Activated T-cell treated with anti-CD3 and anti-CD28 coated beads for 4 hours (primary cell): ENCODE measurements at places on chromosomes 2 and 18.
A peak's percentile ranks its signal among the peaks of the same experiment; 100 is the strongest.

- DNase-seq, result no peak
Observed at GRCh38 chr2:105771836-105772235, 27.1 kb downstream of the NCK2 start.

DNA sequence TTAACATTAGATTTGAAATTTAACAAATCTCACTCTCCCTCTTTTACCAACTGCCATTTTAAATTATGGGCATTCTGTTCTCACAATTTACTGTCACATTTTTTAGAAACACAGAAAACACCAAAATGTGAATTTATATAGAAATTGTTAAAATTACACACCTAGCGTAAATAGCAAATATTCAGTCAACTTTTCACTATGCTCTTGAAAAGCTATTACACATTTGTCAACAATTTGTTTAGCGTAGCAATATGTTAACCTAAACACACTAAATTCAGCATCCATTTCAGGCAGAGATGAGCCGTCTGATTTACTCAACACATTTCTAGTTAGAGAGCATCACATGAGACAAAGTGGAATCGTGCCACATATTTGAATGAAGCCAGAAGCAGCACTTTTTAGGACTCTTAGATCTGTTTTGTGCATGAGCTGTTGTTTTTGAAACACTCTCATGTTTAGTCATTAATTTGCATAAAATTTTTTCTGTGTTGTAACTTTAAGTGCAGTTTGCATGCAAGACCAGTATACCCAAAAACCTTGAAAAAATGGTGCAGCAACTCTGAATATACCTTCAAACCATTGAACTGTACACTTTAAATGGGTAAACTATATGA, 8.2 kb downstream of the TTC32 start:
- no peak for DNase-seq

GRCh38 chr2:77185052-77185451, 337.1 kb downstream of the LRRTM4 start:
- DNase-seq, result no peak

DNA sequence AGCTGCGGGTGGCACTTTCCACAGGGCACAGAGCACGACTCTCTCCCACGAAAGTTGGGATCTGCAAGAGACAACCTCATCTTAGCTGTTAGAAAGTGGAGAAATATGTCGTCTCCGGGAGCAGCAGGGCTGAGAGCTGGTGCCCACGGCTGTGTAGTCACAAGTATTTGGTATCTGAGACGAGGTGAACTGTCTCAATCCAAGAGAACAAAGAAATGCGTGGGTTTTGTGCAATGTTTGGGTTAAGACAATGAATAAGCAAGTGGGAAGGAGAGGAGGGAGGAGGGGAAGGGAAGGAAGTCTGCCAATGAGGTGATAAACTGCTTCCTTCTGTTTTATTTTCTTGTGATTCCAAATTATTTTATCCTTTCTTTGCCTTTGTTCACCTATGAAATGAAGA, 18.0 kb downstream of the DYTN start:
- no peak for DNase-seq

DNA sequence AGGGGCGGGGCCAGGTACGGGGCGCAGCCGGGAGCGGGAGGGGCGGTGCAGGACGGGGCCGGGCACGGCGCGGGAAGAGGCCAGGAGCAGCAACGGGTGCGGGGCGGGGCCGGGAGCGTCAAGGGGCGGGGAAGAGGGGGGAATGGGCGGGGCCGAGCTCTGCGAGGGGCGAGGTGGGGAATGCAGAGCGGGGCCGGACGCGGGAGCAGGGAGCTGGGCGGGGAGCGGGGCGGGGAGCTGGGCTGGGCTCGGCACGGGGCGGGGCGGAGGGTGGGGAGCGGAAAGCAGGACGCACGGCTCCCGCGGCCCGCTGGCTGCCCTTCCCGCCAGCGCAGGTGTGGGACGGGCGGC, at the start of gene IMPA2:
TSS of gene IMPA2 (plus strand) at position 316 of the 351 bp plus-strand sequence. CDS start 163 bp downstream, outside the sequence.
- DNase-seq, result no peak

DNA sequence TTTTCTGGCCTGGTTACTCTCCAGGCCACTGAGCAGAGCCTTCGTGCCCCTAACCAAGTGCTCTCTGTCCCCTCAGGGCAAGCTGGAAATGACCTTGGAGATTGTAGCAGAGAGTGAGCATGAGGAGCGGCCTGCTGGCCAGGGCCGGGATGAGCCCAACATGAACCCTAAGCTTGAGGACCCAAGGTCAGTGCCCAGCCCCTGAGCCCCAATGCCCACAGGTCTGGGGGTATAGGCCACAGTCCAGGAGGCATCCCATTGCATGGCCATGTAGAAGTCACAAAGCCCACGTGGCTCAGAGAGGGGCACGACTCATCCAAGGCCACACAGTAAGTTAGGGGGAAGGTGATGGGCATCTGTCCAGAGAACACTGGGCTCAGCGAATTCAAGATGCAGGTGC, 227.6 kb downstream of the DYSF start:
- DNase-seq, result no peak

- no peak for DNase-seq
Observed at GRCh38 chr2:222837643-222838056, 23.2 kb upstream of the ACSL3 start.

DNA sequence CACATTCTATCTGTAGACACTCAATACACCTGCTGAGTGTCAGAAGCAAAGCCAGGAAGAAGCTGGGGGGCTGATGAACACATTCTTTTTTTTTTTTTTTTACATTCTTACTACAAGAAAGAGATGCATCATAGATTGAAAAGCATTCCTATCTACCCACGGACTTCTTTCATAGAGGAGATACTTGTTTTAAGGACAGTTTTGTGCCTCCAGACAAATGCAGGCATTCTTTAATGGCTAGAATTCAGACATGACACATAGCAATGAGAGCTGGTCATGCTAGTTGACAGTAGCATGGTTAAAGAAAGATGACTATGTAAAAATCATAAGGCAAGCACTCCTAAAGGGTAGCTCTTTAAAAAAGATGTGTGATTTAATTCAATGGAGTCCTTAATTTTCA, 110.2 kb downstream of the EPHA4 start:
- no peak for DNase-seq

- DNase-seq, result no peak
Observed at GRCh38 chr2:237045449-237045848, 40.2 kb upstream of the COPS8 start.

- no peak for DNase-seq
Observed at GRCh38 chr2:110858993-110859701, 126.8 kb downstream of the ACOXL start.

DNA sequence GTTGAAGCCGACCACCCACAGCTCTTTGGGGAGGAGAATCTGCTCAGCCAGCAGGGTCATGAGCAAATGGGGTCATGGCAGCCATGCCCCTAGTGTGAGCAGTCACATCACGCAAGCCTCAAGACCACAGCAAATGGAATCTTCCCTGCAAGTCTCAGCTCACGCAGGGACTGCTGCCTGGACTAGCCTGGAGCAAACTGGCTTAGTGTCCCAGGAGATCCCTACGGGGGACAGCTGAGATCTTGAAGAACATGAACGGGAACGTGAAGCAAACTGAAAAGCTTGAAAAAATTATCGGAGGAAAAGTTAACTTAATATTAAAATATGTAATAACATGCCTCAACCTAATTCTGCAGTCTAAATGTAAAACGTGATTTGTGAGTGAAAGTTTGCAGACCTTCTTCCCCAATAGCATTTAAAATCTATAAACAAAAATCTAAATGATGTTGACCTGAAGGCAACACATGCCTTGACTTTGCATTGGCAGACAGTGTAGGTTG, 118.4 kb downstream of the FAM124B start:
- no peak for DNase-seq

DNA sequence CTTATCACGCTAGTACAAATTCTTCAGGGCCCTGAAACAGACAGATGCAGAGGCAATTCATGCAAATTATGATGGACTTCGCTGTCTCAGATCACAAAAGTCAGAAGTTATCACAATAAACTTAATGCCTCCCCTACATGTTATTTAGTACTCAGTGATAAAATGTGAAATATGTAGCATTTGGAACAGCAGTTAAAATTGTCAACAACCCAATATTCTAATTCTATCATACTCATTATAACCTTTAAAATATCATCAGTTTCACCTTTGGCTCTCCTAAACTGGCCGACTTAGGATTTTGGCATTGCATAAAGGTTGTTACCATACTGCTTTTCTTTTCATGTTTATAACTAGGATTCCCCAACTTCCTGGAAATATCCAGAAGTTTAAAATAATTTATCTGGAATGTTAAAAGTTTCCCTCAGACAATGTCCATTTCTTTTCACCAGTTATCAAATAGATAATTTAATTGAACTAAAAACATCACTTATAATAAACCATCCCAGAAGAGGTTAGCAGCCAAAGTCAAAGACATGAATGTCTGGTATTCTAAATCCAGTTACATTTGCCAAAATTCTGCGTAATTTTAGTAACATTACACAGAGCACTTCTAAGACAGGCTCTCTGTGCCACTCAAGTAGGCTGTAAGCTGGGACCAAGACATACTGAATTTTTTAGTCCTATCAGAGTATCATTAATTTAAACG, 239.8 kb downstream of the RBM43 start:
- no peak for DNase-seq

GRCh38 chr2:235070063-235070706, 118.4 kb downstream of the SH3BP4 start:
- no peak for DNase-seq

DNA sequence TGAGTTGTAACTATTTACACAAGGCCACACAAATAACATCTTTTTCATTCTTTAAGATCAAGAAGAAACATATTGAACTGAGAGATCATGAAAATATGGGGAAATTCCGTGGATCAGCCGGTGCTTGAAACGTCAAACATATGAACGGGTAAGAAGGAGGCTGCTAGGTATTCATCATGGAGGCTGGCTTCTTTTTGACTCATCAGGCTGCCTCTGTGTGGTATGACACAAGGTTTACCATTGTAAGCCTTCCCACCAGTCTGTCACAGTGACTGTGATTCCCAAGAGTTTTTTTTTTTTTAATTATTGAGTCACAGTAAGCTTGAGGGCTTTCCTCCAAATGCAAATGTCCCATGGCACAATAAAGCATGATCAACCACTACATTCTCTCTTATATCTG, 506.9 kb downstream of the BCL11A start:
- DNase-seq, result no peak

GRCh38 chr2:12277241-12278034, 439.3 kb upstream of the TRIB2 start:
- no peak for DNase-seq

GRCh38 chr2:161068670-161069069, 91.6 kb upstream of the TANK start:
- no peak for DNase-seq

- no peak for DNase-seq
Observed at GRCh38 chr2:169073963-169074751, 4.8 kb downstream of the DHRS9 start.

DNA sequence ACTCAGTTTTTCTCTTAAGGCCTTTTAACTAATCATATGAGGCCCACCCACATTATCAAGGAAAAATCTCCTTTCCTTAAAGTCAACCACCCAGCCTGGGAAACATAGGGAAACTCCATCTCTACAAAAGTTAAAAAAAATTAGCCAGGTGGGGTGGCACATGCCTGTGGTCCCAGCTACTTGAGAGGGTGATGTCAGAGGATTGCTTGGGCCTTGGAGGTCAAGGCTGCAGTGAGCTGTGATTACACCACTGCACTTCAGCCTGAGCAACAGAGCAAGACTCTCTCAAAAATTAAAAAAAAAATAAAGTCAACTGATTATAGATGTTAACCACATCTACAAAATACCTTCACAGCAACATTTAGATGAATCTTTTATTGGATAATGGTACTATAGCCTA, 5.8 kb downstream of the DPYSL5 start:
- no peak for DNase-seq

- no peak for DNase-seq
Observed at GRCh38 chr2:229815858-229816257, 101.5 kb upstream of the DNER start.

- DNase-seq, result no peak
Observed at GRCh38 chr2:119252186-119253113, 28.8 kb downstream of the STEAP3 start.

- no peak for DNase-seq
Observed at GRCh38 chr2:6828299-6828584, 37.5 kb downstream of the CMPK2 start.

GRCh38 chr2:43848214-43848613, 9.4 kb downstream of the ABCG8 start:
- DNase-seq, result no peak

- DNase-seq, result no peak
Observed at GRCh38 chr2:141923657-141924056, 207.2 kb downstream of the LRP1B start.

- no peak for DNase-seq
Observed at GRCh38 chr2:85783796-85784195, 30.0 kb downstream of the ATOH8 start.

GRCh38 chr2:117631152-117631945, 183.1 kb upstream of the DDX18 start:
- DNase-seq, result no peak

DNA sequence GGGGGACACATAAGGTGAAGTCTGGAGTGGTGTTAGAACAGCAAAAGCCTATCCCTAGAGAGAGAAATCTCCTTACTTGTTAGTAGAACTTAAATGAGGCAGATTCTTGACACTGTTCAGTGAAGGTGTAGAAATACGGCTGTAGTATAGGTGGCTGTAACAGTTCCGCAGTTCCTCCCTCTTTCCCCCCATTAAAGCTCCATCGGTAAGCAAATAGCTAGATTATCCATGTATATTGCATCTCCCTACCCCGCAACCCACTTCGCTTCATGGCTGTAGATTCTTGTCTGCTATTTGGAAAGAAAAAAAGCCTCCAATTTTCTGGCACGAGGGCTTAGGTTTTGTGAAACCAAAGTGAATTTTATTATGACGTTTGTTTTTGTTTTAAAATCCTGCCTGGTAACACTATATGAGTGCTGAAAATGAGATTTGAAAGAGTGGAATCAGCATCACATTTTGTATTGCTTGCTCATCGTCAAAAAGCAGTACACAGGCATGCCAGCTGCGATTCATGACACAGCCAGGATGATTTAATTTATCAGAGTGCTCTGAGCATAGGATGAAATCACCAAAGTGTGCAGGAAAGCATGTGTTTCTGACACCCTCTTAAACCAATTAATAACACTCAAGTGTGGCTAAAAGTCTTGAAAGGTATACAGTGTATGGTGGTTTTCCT, 1.4 kb downstream of the FAM171B start:
- DNase-seq, result no peak

DNA sequence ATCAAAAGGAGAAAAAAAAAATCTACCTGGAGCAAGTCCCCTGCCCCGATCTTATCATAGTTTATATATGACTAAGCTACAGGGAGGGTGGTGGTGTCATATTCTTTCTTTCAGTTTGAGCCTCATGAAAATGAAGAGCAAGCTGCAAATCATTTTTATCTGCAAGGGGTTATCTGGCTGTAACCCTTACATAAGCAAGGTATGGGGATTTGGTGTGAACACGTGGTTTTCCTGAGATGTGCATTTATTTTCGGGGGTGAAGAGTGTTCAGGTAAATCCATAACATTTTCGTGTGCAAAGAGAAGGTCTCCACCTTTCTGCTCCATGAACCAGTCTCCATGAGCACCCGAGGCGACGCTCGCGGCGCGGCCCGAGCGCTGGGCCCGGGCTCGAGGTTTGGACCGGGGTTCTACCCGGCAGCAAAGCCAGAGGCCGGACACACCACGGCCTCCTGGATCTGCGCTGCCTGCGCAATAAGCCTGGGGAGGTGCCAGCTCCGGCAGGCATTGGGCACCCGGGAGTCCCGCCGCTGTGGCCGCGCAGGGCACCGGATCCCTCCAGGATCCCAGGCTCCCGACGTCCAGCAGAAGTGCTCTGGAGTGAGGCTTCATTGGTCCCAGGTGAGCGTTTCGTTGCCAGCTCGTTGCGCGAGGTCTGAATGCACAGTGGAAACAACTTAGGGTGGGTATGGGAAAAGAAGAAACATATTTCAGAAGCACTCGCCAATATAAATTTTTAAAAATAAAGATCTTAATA, 36.1 kb upstream of the GPD2 start:
- DNase-seq, result peak; percentile 7
